Activated CD4-positive, alpha-beta T cell treated with anti-CD3 and anti-CD28 coated beads, Interleukin-2, amount 10 ng/mL, durations not matched to agents 7 days and 5 days (primary cell): ENCODE measurements at places on chromosomes 5 and 9. TPM values are rescaled to one million over a fixed set of nuclear protein-coding genes. Genes with fewer than 3 reads are reported as not detected.

The JAKMIP2 gene
- total RNA-seq, result 5.3 TPM

GRCh38 chr9:6068983-6069382, 53.6 kb upstream of the RANBP6 start:
- peak; percentile 54 for DNase-seq
- H3K4me3 ChIP-seq, result peak overlapping the region; percentile 58
- peaks cover 19% of the 10 kb centered on the region for H3K36me3 ChIP-seq

The HMCN2 gene
- not detected for total RNA-seq

The RNF130 gene
- total RNA-seq, result 4.3 TPM

DNA sequence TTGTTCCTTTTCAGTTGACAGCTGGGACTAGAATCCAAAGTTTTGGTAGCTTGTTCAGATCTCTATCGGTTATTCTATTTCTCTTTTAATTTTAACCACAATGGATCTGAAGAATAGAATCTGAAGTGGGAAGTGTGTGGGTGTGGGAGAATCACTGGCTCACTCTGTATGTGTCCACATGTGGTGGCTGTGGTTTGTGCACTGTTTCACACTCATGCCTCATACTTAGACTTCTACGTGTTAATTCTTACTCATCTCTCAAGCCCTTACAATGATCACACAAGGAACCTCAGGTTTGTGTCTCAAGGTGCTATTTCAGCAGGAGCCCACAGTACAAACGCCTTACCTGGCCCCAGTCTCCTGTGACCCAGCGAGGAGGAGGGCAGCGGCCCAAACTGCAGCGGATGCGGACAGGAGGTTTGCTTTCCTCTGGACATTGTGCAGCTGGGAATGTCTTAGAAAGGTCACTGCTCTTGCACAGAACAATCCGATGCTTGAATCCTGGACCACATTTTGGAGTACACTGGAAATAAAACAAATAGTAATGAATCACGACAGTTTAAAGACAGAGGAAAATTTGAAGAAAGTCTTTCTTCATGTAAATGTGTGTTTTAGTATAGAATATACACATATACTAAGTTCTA, 309.1 kb downstream of the ADAMTS6 start:
- peaks cover 4% of the 10 kb centered on the region for H3K4me1 ChIP-seq
- no peak overlapping the region for H3K27ac ChIP-seq
- H3K27me3 ChIP-seq, result peaks cover 3% of the 10 kb centered on the region
- H3K4me3 ChIP-seq, result no peak overlapping the region
- H3K36me3 ChIP-seq, result peaks cover 2% of the 10 kb centered on the region

GRCh38 chr5:57405984-57406383, 76.6 kb downstream of the ACTBL2 start:
- no peaks in the 10 kb centered on the region for H3K4me1 ChIP-seq
- H3K27me3 ChIP-seq, result peaks cover 3% of the 10 kb centered on the region
- H3K4me3 ChIP-seq, result no peak overlapping the region

The FOXI1 gene
- not detected for total RNA-seq

GRCh38 chr5:33166522-33166921, 274.2 kb upstream of the TARS1 start:
- no peaks in the 10 kb centered on the region for H3K4me1 ChIP-seq
- H3K27me3 ChIP-seq, result no peaks in the 10 kb centered on the region
- H3K27ac ChIP-seq, result no peak overlapping the region
- H3K4me3 ChIP-seq, result no peak overlapping the region
- DNase-seq, result no peak
